B cell (primary cell): ENCODE measurements at places on chromosomes 5 and 9. TPM values are rescaled to one million over a fixed set of nuclear protein-coding genes. Genes with fewer than 3 reads are reported as not detected.

PRUNE2 gene
- 0.12 TPM in 1 of 2 replicates, not detected in the other for total RNA-seq

KCNMB1 gene
- total RNA-seq: not detected in 2 replicates

DNLZ gene
- 23.0 and 25.4 TPM in 2 replicates for total RNA-seq

NAA35 gene
- 26.1 and 26.2 TPM in 2 replicates for total RNA-seq

NUP188 gene
- total RNA-seq: 83.6 and 93.2 TPM in 2 replicates

ARSI gene
- 0.10 TPM in 1 of 2 replicates, not detected in the other for total RNA-seq
